ENCODE measurements at places on chromosomes 4 and X.
A peak's percentile ranks its signal among the peaks of the same experiment; 100 is the strongest.

DNA sequence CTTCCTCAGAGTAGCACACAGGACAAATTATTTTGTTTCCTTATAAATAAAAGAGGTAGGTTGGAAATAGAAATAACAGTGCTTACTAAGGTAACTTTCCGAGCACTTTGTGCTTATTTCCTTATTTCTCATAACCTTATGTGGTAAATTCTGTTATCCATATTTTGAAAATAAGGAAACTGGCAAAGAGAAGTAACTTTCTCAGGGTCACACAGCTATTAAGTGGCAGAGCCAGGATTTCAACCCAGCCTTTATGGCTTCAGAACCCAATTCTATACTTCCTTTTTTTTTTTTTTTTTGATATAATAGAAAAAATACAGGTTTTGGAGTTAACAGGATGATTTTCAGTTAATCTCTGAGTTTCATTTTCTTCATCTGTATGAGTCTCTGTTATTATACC, 3.3 kb downstream of the UTP3 start:
- DNase-seq = peak; percentile 59

DNA sequence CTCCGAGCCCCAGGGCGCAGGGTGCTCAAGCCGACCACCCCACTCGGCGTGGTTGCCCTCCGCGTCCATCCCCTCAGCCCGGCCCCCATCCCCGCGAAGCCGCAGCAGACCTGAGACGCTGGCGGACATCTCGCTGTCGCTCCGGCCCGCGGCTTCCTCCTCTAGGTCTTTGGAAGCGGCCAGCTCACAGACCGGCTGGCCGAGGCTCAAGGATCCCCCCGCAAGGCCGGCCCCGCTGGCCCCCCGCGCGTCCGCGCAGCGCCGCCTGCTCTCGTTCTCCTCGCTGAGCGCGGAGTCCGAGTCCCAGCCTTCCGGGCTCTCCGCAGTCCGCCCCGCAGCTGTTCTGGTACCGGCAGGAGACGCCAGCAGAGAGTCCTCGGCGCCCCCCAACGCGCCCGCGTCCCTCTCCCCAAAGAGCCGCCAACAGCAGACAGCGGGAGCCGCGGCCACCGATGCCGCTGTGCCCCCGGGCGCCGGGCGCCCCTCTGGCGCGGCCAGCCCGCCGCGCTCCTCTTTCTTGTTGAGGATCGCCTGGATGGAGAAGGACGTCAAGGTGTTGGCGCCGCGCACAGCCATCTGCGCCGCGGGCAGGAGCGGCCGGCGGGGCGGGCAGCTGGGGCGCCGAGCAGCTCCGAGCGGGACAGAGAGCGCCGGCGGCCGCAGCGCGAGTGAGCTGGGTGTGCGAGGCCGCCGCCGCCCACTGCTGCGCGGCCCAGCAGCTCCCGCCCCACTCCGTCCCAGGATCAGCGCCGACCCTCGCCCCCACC, at the start of gene NKX3-2:
TSS of gene NKX3-2 (minus strand) at position 670 of the 767 bp plus-strand sequence. CDS start at position 576, 94 bp downstream.
- no peak for DNase-seq

DNA sequence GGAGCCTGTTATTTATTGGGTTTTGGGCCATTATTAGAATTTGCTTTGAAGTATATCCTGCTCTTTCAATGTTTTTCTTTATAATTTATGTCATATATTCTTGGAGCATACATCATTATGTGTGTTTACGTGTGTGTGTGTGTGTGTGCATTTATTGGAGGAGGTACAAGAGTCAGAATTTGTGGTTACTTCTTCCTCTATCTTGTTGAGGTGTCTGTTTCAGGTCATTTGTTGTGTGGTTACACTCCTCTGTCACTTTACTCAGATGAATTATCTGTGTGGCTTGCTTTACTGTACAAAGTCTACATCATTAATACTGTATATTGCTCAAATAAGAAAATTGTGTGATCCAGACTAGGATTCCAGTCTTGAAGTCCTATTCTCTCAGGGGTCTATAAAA, 1957.4 kb upstream of the TENM3 start:
- DNase-seq = no peak

DNA sequence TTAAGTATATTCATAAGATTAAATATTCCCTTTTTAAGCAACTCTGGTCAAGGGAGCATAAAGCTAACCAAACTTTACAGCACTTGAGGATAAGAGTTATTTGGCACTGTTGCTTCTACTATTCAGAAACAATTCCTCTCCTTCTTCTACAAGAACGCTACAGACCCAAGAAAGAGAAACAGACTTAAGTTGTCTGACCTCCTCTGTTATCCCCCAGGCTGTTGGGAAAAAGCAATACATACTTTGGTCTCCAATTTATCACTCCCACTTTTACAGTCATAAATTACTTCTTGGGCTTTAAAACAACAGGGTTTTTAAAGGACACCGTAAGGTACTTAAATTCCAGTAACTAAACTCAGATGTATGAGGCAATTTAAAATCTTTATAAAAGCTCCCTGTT, 147.4 kb downstream of the COL25A1 start:
- DNase-seq = no peak

GRCh38 chr4:53709693-53710092, 118.4 kb upstream of the LNX1 start:
- no peak for DNase-seq

Data from suppressor macrophage treated with lipopolysaccharide for 4 hours (primary cell).